ENCODE measurements at places on chromosomes 16 and 17.

- no peak for DNase-seq
Measured at GRCh38 chr16:50144211-50144610, 8.9 kb upstream of the TENT4B start.

DNA sequence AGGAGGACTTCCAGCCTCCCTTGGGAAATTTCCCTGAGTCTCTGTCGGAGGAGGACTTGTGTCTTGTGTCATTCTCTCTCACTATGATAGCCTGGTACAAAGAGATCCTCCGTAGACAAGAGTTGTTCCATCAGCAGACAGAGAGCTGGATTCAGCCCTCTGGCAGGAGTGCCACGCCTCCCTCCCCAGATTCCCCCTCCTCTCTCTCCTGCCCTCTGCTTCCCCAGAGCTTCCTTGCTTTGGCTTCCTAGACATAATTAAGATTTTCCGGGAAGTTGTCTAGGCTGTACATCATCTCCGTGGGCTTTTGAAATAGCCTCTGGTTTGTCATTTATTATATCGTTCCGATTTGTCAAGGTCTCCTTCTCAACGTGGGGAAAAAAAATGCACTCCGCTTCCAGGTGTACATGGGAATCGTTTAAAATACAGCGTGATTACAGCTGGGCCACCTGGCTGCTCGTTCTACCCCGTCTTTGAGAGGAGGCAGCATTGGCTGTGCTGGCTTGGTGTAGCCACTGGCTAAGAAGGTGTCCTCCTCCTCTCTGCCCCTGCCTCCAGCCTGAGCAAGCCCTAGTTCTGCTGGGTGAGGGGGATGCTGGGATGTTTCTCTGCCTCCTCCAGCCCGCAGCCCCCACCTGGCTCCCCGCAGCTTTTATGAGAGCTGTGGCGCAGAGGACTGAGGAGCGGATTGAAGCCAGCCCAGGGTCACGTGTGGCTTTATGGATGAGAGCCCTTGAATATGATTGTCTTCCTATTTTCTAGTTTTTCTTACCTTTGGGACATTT lies 282.5 kb downstream of the SNX29 start:
- DNase-seq, result no peak

DNA sequence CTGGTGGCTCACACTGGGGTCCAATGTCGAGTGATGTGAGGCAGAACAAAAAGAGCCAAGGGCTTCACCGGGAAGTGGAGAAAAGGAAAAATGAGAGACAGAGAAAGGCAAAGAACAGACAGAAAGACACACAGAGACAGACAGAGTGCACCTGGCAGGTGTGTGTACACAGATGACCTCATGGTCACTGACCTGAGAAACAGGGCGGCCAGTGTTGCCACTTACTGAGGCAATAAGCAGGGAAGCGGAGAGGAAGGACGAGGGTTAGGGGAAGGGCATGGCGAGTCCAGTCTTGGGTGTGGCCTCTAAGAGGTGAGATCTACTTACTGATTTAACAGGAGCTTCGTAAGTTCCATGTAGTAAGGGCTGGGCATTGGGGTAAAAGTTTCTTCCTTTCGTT lies 7.5 kb downstream of the GINS2 start:
- no peak for DNase-seq

GRCh38 chr16:70728150-70728549 lies 42.3 kb upstream of the MTSS2 start:
- DNase-seq, result no peak

- no peak for DNase-seq
Measured at GRCh38 chr16:17204206-17204605, 266.6 kb downstream of the XYLT1 start.

DNA sequence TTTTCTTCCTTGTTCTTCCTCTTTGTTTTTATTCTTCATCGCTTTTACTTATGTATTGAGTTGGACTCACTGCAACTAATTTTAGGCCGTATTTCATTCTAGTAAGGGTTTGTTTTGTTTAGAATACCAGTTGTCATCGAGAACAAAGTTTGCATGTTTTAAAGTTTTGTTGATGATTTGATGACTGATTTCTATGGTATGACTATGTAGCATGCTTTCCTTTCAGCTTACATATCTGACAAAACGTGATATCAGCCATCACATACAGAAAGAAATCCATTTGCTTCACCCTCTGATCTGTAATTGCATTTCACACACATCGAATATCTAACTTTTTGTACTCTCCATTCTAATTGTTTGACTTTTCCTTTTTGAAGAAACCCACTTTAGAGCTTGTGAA lies 4.0 kb downstream of the PRKCA start:
- no peak for DNase-seq

DNA sequence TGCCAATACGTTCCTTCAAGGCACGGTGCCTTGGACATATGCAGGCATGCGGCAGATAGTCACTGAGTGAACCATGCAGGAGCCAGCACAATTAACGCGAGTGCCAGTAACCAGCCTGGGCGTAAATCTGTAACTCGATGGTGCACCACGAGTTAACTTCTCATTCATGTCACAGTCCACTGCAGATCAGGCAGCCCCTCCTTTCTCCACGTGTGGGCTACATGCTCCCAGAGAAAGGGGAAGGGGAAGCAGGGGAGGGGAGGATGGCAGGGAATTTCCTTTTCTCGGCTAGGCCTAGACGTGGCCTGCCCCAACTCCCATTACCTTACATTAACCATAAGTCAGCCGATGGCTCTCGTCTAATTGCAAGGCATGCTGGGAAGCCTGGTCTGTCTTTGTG lies 287.9 kb downstream of the CPPED1 start:
- no peak for DNase-seq

Data from SIG-M5 (cell line).